ENCODE measurements at places on chromosomes 12 and 14.

GRCh38 chr14:89265234-89265633 lies 151.8 kb downstream of the FOXN3 start:
- no peak for DNase-seq
- H3K4me3 ChIP-seq = no peak overlapping the region
- peaks cover 51% of the 10 kb centered on the region for H3K4me1 ChIP-seq
- no peaks in the 10 kb centered on the region for H3K27me3 ChIP-seq

GRCh38 chr12:43277651-43278540 lies 274.1 kb downstream of the ADAMTS20 start:
- no peaks in the 10 kb centered on the region for H3K36me3 ChIP-seq
- H3K4me3 ChIP-seq = no peak overlapping the region
- no peak for DNase-seq
- H3K4me1 ChIP-seq = peaks cover 11% of the 10 kb centered on the region

- no peak overlapping the region for H3K27ac ChIP-seq
- no peak for DNase-seq
- H3K27me3 ChIP-seq = no peaks in the 10 kb centered on the region
- H3K4me1 ChIP-seq = no peaks in the 10 kb centered on the region
- no peaks in the 10 kb centered on the region for H3K36me3 ChIP-seq
These were observed 53.7 kb downstream of the EFCAB11 start for GRCh38 chr14:89900802-89901201.

DNA sequence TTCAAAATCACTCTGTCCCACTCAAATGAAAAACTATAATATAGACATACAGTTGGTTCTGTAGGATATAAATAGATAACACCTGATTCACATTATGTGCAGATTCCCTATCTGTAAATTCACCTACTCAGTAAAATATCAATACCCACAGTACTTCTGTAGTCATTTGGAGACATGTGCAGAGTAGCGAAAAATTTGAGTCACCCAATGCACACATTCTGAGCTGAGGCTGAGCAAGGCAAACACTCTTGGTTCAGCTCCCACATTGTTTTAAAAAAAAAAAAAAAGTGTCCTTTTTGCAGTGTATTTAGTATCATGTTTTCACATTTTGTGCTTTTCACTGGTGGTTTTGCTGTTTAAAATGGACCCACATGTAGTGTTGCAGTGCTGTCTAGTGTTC lies 27.3 kb upstream of the BBS10 start:
- no peaks in the 10 kb centered on the region for H3K36me3 ChIP-seq
- H3K27me3 ChIP-seq = no peaks in the 10 kb centered on the region
- H3K27ac ChIP-seq = no peak overlapping the region

GRCh38 chr14:87002776-87003175 lies 990.2 kb downstream of the GALC start:
- no peaks in the 10 kb centered on the region for H3K4me1 ChIP-seq
- H3K36me3 ChIP-seq = no peaks in the 10 kb centered on the region
- DNase-seq = no peak
- no peak overlapping the region for H3K27ac ChIP-seq
- H3K4me3 ChIP-seq = peak overlapping the region; percentile 7

GRCh38 chr14:56759633-56760032 lies 50.6 kb downstream of the OTX2 start:
- no peaks in the 10 kb centered on the region for H3K4me1 ChIP-seq
- no peak for DNase-seq
- H3K36me3 ChIP-seq = no peaks in the 10 kb centered on the region
- no peak overlapping the region for H3K4me3 ChIP-seq

DNA sequence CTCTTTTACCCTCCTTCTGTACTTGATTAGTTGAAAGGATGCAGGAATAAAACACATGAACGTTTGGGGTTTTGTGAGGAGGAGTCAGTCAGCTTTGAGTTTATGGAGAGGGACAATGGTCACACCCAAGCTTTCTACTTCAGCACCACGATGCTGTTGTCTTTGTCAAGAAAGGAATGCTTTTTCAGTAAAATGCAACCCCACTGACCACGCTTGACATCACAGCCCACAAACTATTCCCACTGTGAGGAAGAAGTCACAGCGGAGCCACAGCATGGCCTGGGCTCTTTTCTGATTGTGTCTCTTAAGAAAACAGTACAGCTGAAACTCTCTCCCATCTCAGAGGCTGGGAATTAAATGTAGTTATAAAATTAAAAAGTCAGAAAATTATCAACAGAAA lies 135.2 kb downstream of the APAF1 start:
- H3K4me3 ChIP-seq = no peak overlapping the region
- no peaks in the 10 kb centered on the region for H3K36me3 ChIP-seq
- H3K4me1 ChIP-seq = no peaks in the 10 kb centered on the region
- DNase-seq = no peak
- no peaks in the 10 kb centered on the region for H3K27me3 ChIP-seq
- H3K27ac ChIP-seq = no peak overlapping the region

GRCh38 chr12:131441060-131441396 lies 269.9 kb upstream of the SFSWAP start:
- no peak overlapping the region for H3K27ac ChIP-seq
- H3K4me3 ChIP-seq = no peak overlapping the region

GRCh38 chr12:131209082-131210070 lies 255.7 kb downstream of the ADGRD1 start:
- H3K27ac ChIP-seq = no peak overlapping the region
- DNase-seq = no peak
- H3K27me3 ChIP-seq = peaks cover 17% of the 10 kb centered on the region
- H3K4me1 ChIP-seq = no peaks in the 10 kb centered on the region

DNA sequence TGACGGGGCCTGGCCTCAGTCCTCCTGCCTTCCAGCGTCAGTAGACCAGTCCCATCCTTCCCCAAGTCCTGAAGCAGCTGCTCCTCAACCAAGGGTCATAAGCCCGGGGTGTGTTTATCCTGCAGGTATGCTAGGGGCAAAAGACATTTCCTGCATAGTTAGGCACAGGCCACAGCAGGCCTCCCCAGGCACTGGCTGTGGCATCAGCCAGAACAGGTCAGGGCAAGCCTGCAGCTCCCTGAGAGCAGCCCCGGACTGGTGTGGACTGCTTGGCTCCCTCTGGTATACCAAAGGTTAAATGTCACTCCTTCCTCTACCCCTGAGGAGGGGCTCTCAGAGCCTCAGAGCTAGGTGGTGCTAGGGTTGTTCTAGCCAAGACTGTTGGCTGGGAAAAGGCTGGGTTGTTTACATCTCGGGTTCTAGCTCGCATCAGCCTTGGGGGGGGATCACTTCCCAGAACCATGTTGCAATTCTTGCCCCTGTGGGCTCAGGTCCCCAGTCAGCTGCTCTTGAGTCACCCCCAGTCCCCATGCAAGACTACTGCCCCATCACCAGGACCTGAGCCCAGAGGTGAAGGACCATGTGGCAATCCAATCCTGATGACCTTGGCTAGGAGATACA lies 2.9 kb downstream of the MMP14 start:
- DNase-seq = no peak
- H3K36me3 ChIP-seq = peaks cover 51% of the 10 kb centered on the region
- peaks cover 42% of the 10 kb centered on the region for H3K4me1 ChIP-seq
- peaks cover 9% of the 10 kb centered on the region for H3K27me3 ChIP-seq

DNA sequence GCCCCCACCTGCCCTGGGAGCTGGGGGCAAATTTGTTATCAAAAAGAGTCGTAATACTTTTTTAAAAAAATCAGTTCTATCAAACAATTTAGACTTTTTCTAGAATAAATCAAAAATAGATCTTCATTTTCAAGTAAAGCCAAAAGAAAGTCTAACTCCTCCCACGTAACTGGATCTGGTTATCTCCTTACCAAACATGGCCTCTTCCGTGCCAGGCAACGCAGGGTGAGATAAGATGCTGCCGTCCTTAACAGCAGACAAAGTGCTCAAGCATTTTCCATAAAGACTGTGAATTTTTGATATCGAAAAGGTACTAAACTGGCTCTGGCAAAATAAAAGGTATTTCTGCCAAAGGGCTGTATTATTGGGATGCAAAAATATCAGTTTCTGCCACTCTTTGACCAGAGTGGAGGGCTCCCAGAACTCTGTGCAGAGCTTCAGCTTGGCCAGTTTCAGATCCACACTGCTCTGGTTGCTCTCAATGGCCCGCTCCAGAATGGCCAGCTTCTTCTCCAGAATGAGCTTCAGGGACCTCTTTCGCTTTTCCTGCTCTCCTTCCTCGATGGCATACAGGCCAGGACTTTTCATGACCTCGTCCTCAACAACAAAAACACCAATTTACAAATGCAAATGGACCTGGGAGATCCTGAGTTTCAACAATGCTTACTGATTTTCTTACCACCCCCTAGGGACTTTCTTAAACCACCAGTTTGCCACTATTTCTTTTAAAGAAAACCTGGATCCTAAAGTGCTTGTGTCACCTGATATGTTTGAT lies 29.0 kb downstream of the NRDE2 start:
- peaks cover 36% of the 10 kb centered on the region for H3K4me1 ChIP-seq
- peak overlapping the region; percentile 56 for H3K27ac ChIP-seq
- no peaks in the 10 kb centered on the region for H3K36me3 ChIP-seq

- H3K4me1 ChIP-seq = no peaks in the 10 kb centered on the region
- H3K4me3 ChIP-seq = no peak overlapping the region
- no peak overlapping the region for H3K27ac ChIP-seq
These were observed 73.8 kb upstream of the RFX4 start for GRCh38 chr12:106508966-106509365.

DNA sequence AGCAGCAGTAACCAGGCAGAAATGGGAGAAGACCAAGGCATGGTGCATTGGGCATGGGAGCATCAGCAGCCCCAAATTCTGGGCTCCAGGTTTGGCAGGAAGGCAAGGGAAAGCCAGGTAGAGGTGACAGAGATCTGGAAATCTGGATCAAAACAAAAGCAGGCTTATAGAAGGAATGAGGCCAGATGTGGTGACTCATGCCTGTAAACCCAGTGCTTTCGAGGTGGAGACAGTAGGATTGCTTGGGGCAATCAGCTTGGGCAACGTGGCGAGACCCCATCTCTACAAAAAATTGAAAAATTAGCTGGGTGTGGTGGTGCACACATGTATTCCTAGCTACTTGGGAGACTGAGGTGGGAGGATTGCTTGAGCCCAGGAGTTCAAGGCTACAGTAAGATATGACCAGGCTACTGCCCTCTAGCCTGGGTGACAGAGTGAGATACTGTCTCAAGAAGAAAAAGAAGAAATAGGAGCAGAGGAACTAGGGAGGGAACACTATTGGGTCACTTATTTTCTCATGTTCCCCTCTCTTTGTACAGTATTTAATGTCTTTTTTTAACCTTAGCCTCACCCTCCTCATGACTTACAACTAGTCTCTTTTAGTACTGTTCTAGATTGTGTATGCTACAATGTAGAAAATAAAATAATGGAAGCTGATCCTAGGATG lies 25.1 kb downstream of the SLC4A8 start:
- no peaks in the 10 kb centered on the region for H3K4me1 ChIP-seq
- no peak overlapping the region for H3K27ac ChIP-seq
- H3K4me3 ChIP-seq = no peak overlapping the region
- no peak for DNase-seq

DNA sequence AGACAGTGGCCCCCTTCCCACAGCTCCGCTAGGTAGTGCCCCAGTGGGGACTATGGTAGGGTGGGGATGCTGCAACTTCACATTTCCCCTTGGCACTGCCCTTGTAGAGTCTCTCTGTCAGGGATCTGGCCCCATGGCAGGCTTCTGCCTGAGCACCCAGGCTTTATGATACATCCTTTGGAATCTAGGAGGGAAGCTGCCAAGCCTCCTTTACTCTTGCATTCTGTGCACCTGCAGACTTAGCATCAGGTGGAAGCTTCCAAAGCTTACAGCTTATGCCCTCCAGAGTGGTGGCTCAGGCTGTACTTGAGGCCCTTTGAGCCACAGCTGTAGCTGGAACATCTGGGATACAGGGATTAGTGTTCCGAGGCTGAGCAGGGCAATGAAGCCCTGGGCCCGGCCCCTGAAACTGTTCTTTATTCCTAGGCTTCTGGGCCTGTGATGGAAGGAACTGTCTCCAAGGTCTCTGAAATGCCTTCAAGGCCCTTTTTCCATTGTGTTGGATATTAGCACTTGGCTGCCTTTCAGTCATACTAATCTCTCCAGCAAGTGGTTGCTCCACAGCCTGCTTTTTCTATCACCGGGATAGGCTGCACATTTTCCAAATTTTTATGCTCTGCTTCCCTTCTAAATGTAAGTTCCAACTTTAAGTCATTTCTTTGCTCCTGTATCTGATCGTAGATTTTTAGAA lies 22.2 kb upstream of the OR6J1 start:
- no peaks in the 10 kb centered on the region for H3K4me1 ChIP-seq
- no peaks in the 10 kb centered on the region for H3K36me3 ChIP-seq
- H3K27ac ChIP-seq = no peak overlapping the region
- no peak for DNase-seq
- H3K27me3 ChIP-seq = no peaks in the 10 kb centered on the region
- H3K4me3 ChIP-seq = no peak overlapping the region

GRCh38 chr12:27960821-27961220 lies 11.7 kb downstream of the PTHLH start:
- H3K27ac ChIP-seq = no peak overlapping the region
- DNase-seq = no peak
- no peaks in the 10 kb centered on the region for H3K36me3 ChIP-seq
- no peak overlapping the region for H3K4me3 ChIP-seq

DNA sequence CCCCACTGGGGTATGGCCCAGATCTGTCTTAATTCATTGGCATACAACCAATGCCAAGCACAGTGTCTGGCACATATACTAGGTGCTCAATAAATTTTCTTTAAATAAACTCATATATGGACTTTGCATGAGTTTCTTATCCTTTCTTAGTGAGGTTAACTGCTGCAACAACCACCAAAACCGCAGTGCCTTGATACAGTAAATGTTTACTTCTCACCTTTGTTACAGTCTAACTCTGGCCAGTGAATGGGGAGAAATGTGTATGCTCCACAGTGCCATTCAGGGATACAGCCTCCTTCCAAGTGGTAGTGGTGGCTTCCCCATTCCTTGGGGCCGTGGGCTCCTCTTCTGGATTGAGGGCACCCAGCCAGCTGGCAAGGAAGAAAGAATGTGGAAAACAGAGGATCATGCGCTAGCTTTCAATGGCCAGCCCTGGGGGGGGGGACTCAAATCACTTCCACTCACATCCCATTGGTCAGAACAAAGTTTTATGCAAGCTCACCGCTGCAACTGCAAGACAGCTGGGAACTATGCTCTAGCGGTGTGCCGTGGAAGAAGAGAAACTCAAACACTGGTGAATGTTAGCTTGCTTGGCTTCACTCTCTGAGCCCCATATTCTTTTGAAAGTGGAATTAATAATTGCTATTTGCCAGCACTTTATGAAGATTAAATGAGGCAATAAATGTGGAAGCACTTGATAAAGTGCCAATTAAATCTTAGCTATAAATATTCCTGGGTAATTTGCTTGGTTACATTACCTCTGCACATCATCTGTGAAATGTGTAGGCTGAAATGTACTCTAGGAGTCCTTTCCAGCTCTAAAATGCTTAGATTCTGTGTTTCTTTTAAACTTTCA lies 51.0 kb upstream of the SOCS2 start:
- no peak overlapping the region for H3K4me3 ChIP-seq
- H3K27me3 ChIP-seq = no peaks in the 10 kb centered on the region
- peak; percentile 22 for DNase-seq
- no peak overlapping the region for H3K27ac ChIP-seq

Measured in heart right ventricle (tissue), 16 donors.